D721Med (cell line): ENCODE measurements at places on chromosomes 7 and 10.

DNA sequence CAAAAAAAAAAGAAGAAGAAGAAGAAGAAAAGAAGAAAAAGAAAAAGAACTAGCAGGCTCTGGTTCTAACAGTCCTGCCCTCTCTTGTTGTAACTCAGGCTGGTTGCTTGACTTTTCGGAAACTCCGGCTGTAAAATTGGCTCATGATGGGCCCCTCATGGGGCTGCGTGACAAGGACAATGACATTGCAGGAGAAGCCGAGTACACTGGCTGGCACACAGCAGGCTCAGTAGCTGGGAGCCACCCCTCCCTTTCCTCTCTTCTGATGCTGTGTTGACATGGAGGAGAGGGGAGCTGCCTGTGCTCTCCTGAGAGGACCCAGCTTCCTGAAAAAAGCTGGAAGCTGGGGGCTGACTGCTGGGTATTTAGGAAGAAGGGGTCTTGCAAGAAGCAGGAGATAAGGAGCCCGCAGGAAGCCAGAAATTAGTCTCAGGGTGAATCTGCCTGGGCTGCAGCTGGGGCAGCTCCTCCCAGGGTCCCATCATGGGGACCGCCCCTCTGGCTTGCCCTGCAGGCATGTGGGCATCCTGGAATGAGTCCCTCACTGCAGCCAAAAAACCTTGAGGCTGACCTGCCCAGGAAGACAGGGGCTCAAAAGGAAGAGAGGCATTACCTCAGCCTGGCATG is 14.6 kb upstream of the GPR26 start:
- no peak for DNase-seq

DNA sequence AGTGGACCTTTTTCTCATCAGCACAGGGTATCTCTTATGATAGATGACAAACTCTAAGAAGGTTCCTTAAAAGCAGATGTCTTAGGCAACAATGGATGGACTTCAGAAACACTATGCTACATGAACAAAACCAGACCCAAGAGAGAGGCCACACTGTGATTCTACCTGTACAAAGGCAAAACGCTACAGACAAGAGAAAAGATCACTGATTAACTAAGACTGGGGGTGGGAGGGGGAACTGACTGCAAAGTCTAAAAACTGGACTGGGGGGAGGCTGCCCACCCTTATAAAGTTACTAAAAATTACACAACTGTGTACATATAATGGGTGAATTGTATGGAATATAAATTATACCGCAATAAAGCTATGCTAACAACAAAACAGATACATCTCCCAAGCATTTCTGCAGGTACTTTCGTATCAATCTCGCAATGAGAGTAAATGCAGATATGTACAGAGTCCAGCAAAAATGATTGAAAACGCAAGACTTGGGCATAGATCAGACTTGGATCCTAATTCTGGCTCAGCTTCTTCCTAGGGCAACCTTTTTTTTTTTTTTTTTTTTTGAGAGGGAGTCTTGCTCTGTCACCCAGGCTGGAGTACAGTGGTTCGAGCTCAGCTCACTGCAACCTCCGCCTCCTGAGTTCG is 179.7 kb downstream of the FAM107B start:
- no peak for DNase-seq

- no peak for DNase-seq
Measured at GRCh38 chr10:11521860-11522259, 89.6 kb downstream of the USP6NL start.

DNA sequence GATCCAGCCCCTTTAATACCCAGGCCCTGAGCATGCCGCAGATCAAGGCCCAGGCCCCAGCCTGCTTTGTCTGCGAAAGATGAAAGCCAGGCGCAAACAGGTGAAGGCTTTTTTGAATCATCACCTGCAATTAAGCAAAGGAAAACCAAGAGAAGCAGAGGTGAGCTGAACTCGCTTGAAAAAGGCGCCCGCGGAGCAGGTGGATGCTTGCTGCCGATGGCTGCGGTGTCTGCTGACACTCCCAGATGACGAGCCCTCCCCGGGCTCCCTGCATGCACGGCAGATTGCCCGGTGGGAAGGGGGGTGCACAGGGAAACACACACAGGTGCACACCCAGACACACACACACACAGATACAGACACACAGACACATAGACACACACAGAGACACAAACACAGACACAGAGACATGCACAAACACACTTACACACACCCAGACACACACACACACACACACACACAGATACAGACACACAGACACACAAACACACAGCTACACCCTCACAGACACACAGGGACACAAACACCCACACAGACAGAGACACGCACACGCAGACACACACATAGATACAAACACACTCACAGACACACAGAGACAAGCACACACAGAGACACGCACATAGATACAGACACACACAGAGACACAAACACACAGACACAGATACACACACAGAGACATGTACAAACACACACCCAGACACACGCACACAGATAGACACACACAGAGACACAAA is 142.6 kb upstream of the RNF32 start:
- no peak for DNase-seq

DNA sequence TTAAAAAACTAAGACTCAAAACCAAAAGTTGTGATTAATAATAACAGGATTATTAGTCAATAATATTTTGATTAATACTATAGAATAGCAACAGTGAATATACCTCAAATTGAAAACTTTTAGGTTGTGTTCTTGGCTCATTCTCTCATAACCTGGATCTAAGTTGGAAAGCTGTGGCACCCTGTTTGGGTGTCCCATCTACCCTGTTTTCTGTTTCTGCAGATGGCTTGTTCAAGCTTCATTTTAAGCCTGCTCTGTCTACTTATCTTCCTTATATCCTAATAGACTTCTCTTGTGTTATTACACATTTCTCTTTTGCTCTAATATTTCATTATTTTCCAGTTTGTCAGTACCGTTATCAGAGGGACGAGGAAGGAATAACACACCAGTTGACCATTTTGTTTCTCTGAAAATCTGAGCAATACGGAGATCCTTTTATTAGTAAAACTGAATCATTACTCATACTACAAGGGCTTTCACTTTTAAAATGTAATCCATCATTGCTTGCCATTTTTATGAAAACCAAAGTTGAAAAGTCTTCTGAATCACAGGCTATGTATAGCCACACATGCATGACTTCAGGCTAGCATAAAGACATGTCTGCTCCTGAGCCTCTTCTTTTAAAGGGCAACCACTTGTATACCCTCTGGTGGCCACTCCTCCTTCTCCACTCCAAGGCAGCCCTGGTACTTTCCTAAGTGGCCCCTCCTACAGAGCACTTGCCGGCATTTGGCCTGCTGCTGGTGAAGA is 22.3 kb downstream of the COX15 start:
- no peak for DNase-seq

- no peak for DNase-seq
Measured at GRCh38 chr10:62491597-62491996, 117.4 kb downstream of the ZNF365 start.
